Stomach (tissue), 19 donors: ENCODE measurements at places on chromosomes 3 and 15. TPM values are rescaled to one million over a fixed set of nuclear protein-coding genes. Genes with fewer than 3 reads are reported as not detected.
A peak's percentile ranks its signal among the peaks of the same experiment; 100 is the strongest.

DNA sequence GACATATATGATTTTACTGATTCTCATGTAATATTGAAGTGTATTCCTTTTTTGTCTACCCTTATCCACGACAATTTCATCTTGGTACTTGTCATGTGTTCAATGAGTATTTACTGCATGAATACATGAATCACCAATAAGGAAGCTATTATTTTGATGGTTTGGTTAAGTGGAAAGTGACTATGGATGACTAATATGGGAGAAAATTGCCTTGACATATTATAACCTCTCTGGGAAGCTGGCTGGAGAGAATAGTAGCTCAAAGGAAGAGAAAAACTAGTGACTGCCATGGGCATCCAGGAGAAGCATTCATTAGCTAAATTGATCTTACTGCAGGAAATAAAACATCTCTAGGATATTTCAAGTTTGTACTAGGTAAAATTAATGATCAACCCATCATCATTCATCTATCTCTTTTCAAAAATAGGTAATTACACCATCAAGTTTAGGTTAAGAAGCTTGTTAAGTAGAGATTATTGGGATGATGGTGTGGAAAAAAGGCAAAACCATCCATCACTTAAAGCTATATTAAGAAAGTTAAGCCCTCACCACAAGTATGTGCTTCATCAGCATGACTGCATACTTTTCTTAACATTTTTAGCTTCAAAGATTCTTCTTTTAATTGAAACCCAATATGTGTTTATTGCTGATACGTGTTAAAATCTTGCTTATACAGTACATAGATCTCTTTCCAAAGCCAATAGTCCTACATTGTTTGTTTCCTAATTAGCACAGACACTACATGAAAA, 455.2 kb upstream of the ARPP21 start:
- no peak for DNase-seq

- no peak for DNase-seq
Observed at GRCh38 chr3:23111286-23111685, 91.8 kb upstream of the UBE2E2 start.

Gene PLCD1
- 11.7 TPM for total RNA-seq

DNA sequence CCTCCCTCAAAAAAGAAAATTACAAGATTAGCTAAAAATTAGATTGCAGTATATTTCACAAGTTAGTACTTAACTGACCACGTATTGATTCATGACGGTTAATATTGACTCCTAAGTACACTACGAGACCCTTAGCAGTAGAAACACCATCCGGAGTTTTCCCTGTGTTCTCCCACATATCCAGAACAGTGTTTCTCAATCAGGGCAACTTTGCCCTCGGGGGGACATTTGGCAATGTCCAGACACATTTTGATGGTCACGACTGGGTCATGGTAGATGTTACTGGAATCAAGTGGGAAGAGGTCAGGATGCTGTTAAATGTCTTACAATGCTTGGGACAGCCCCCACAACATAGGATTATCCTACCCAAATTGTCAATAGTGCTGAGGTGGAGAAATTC, 40.7 kb upstream of the LIPC start:
- DNase-seq: no peak

GRCh38 chr3:66863205-66864111, 134.6 kb upstream of the KBTBD8 start:
- no peak for DNase-seq

GRCh38 chr15:64635499-64636495, 139.6 kb downstream of the RBPMS2 start:
- peak; percentile 86 for DNase-seq

Gene AP3B2
- 2.0 TPM for total RNA-seq

Gene GOLGA6L4
- 0.45 TPM for total RNA-seq

Gene SIDT1
- total RNA-seq: 26.3 TPM

DNA sequence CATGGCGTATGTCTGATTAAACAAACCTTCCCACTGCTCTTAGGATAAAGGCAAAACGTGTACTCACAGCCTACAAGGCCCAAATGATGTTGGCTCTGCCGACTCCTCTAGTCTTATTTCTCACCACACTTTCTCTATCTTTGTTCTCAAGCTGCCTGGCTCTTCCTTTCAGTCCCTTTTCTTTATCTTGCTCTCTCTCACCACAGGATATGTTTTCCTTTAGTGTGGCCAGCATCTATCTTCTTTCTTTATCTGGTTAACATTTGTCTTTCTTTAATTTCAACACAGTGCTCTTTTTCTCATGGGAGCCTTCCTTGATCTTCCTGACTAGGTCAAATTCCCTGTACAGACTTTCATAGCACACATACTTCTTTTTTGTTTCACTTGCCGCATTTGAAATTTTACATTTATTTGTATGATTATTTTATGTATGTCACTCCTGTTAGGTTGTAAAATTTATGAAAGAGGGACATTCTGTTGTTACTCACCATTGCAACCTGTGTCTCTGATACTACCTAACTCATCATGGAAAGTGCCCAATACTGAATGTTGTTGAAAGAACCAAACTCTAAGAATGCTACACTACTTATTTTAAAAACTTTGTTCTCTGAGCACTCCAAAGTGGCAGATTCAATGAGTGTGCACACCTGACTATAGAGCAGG, 328.9 kb upstream of the CBLB start:
- no peak for DNase-seq

DNA sequence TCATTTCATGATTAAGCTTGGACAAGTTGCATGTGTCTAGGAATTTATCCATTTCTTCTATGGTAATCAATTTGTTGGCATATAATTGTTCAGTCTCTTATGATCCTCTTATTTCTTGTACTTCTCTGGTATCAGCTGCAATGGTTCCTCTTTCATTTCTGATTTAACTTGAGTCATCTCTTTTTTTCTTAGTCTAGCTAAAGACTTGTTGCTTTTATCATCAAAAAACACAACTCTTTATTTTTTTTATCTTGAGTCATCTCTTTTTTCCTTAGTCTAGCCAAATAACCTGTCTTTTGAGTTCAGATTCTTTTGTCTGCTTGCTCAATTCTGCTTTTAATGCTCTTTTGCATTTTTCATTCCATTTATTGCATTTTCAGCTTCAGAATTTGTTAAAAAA, 37.3 kb downstream of the UBE3A start:
- DNase-seq: no peak

Gene ROBO1
- total RNA-seq: 5.4 TPM

Gene DPH6
- total RNA-seq: 27.7 TPM

GRCh38 chr3:69740103-69741021, 1.1 kb downstream of the MITF start:
- DNase-seq: peak; percentile 78

Gene FEZF2
- not detected for total RNA-seq
